Erythroblast (primary cell): ENCODE measurements at places on chromosomes 1 and 21.
A peak's percentile ranks its signal among the peaks of the same experiment; 100 is the strongest.

- peak; percentile 81 for DNase-seq
These were observed 125.1 kb upstream of the IPO9 start for GRCh38 chr1:201703621-201704438.

- DNase-seq, result no peak
These were observed 99.8 kb downstream of the INTS7 start for GRCh38 chr1:211935448-211935970.

- DNase-seq, result no peak
These were observed 288.1 kb downstream of the NCAM2 start for GRCh38 chr21:21286170-21286798.

DNA sequence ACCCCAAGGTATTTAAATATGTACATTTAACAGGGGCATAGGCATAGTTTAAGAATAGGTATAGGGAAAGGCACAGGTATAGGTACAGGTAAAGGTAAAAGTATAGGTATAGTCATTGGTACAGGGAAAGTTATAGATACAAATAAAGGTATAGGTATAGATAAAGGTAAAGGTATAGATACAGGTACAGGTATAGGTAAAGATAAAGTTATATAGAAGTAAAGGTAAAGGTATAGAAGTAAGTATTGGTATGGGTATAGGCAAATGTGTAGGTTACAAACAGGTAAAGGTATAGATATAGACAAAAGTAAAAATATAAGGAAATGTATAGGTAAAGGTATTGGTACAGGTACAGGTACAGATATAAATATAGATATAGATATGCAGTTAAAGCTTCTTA is 137.2 kb downstream of the PCNX2 start:
- no peak for DNase-seq

DNA sequence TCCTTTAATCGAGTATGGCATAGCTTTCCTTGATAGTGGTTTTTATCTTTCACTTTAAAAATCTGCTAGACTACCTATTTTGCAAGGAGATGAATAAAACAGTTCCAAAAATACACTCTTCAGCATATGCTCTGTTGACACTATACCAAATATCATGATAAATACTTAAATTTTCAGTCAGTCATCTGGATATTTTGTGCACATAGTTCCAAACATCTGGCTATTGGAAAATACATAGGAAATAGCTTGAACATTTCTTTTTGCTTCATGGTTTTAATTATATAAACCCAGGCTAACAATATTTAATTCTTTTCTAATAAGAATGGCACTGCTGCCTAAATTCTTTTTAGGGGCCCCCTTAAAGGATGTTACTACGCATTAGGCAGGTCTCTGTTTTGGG is 342.1 kb downstream of the NEGR1 start:
- DNase-seq, result no peak

GRCh38 chr1:165060285-165060793 is 296.2 kb downstream of the LMX1A start:
- no peak for DNase-seq
